ENCODE measurements at places on chromosomes 11 and 22.
A peak's percentile ranks its signal among the peaks of the same experiment; 100 is the strongest.

DNA sequence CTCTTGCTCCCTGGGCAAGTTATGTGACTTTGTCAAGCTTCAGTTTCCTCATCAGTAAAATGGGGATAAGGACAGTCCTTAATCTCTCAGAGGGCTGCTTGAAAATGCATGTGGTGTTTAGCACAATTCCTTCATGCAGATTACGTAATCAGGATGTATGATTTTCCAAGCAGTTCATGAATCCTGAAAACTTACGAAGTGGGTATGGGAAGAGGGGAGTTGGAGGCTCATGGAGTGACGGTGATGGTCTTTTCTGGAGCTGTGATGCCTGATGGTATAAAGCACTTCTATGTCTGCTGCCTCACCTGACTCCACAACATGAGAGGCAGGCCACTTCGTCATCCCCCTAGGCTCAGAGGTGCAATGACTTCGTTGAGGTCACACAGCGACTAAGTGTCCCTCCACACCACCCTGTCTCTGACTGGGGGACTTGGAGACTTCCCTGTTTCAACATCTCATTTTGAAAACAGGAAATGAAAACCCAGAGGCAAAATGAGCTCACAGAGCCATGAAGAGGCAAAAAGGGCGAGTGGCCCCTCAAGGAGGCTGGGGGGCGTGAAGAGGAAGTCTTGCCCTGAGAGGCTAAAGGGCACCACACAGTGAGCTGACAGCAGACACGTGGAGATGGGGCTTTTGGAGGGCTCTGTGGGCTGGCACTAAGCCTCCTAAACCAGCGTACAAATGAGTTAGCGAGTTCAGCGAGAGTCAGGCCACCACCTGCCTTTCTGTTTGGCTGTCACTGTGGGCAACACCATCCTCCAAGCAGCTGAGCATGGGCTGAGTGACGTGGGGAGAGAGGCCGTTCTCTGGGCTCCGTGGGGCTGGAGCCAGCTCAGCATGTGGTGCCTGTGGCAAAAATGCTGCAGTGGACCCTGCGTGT is 10.1 kb downstream of the MCM5 start:
- H3K4me1 ChIP-seq: no peaks in the 10 kb centered on the region
- no peak overlapping the region for H3K27ac ChIP-seq
- H3K27me3 ChIP-seq: no peaks in the 10 kb centered on the region
- H3K4me3 ChIP-seq: no peak overlapping the region
- H3K36me3 ChIP-seq: peaks cover 31% of the 10 kb centered on the region
- DNase-seq: no peak

- no peak overlapping the region for H3K4me3 ChIP-seq
- no peaks in the 10 kb centered on the region for H3K27me3 ChIP-seq
- no peaks in the 10 kb centered on the region for H3K4me1 ChIP-seq
- no peaks in the 10 kb centered on the region for H3K36me3 ChIP-seq
Measured at GRCh38 chr11:80163441-80163840, 722.6 kb upstream of the TENM4 start.

GRCh38 chr11:267491-267994 is 10.7 kb upstream of the NLRP6 start:
- no peak for DNase-seq
- no peak overlapping the region for H3K4me3 ChIP-seq
- H3K27ac ChIP-seq: no peak overlapping the region
- H3K4me1 ChIP-seq: no peaks in the 10 kb centered on the region
- no peaks in the 10 kb centered on the region for H3K36me3 ChIP-seq

GRCh38 chr11:1737080-1737757 is 13.2 kb downstream of the IFITM10 start:
- no peaks in the 10 kb centered on the region for H3K36me3 ChIP-seq
- H3K27me3 ChIP-seq: no peaks in the 10 kb centered on the region
- no peak overlapping the region for H3K27ac ChIP-seq
- H3K4me1 ChIP-seq: no peaks in the 10 kb centered on the region
- no peak for DNase-seq

GRCh38 chr22:49116486-49117120 is 711.1 kb downstream of the BRD1 start:
- H3K4me3 ChIP-seq: no peak overlapping the region
- H3K27ac ChIP-seq: no peak overlapping the region
- H3K36me3 ChIP-seq: no peaks in the 10 kb centered on the region
- no peaks in the 10 kb centered on the region for H3K27me3 ChIP-seq
- no peaks in the 10 kb centered on the region for H3K4me1 ChIP-seq

DNA sequence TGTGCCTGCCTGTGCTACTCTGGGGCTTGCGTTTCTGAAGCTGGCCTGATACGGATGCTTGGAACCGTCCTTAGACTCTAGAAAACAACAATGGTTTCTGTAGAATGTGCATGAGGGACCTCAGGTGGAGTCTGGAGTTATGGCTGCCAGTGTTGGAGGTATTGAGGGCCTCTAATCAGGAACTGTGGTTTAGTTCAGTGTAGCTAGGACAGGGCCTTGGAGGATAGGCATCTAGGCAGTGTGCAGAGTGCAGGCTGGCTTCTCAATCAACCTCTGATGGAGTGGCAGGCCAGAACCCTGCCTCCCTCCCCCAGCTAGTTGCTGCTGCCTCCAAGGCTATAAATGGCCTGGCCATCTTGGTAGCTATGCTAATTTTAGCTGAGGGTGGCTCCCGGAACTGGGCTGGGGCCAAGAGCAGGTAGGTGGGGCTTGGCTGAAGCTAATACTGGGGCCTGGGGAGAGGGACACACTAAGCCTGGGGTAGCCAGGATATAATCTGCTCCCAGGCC is 4.0 kb downstream of the STIM1 start:
- H3K4me1 ChIP-seq: peaks cover 59% of the 10 kb centered on the region
- H3K4me3 ChIP-seq: no peak overlapping the region
- no peaks in the 10 kb centered on the region for H3K27me3 ChIP-seq

DNA sequence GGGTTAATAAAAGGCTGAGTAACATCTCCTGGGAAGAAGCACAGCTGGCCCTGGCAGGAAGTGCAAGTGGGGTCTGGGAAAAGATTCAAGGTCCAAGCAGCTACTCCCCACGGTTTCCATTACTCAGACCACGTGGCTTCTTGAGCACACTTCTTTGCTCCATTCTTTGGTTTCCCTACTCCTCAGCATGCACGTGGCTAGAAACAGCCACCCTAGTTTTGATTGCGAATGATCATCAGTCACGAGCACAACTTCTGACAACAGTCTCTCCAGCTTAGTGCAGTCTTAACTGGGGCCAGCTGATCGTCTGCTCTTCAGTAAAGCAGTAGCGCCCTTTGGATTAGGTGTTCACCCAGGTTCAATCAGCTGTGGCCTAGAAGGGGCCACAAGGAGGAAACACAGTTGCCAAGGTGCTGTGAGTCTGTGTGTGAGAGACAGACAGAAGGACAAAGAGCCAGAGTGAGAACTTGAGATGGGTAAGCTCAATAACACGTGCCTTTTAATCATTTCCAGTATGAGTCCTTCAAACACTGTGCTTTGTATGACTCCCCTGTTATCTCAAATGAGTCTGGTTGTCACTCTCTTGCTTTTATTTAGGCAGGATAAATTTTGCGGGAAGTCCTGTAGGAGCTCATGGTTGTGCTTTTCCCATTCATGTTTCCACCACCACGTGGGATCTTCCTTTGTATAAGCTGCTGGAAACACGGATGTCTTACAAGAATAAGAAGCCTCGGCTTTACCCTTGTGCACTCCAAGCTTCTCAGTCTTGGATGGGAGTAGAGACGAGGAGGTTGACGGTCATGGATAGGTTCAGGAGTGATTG is 901 bp upstream of the PARVA start:
- no peak overlapping the region for H3K4me3 ChIP-seq
- peaks cover 8% of the 10 kb centered on the region for H3K4me1 ChIP-seq
- H3K27me3 ChIP-seq: no peaks in the 10 kb centered on the region
- peak overlapping the region; percentile 96 for H3K27ac ChIP-seq
- no peaks in the 10 kb centered on the region for H3K36me3 ChIP-seq

DNA sequence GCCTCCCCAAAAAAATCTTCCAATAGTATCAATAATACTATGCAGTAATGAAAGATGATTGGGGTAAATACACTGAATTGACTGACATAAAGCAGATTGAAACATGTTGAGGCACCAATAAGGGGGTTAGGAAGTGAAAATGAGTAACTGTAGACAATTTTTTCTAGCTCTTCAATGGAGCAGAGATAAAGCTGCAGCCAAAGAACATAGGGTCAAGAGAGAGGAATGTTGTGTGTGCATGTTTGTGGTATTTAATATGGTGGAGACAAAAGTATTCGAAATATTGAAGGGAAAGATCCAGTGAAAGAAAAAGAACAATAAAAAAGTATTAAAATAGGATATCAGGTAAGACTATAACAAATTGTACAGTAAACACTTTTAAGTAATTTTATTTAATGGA is 450.0 kb upstream of the CCDC179 start:
- DNase-seq: no peak
- H3K36me3 ChIP-seq: no peaks in the 10 kb centered on the region
- no peak overlapping the region for H3K4me3 ChIP-seq
- no peaks in the 10 kb centered on the region for H3K27me3 ChIP-seq

- H3K27ac ChIP-seq: peak overlapping the region; percentile 89
- H3K4me3 ChIP-seq: no peak overlapping the region
- H3K27me3 ChIP-seq: no peaks in the 10 kb centered on the region
- H3K36me3 ChIP-seq: no peaks in the 10 kb centered on the region
Measured at GRCh38 chr22:23098718-23099530, 28.6 kb downstream of the GNAZ start.

GRCh38 chr11:27085605-27086004 is 45.0 kb downstream of the BBOX1 start:
- H3K4me3 ChIP-seq: no peak overlapping the region
- DNase-seq: no peak
- H3K27ac ChIP-seq: peak overlapping the region; percentile 21
- H3K36me3 ChIP-seq: no peaks in the 10 kb centered on the region
- peaks cover 32% of the 10 kb centered on the region for H3K4me1 ChIP-seq

- no peak overlapping the region for H3K4me3 ChIP-seq
- no peaks in the 10 kb centered on the region for H3K27me3 ChIP-seq
- no peaks in the 10 kb centered on the region for H3K36me3 ChIP-seq
- H3K4me1 ChIP-seq: no peaks in the 10 kb centered on the region
Measured at GRCh38 chr22:28175730-28176492, 256.9 kb upstream of the PITPNB start.

DNA sequence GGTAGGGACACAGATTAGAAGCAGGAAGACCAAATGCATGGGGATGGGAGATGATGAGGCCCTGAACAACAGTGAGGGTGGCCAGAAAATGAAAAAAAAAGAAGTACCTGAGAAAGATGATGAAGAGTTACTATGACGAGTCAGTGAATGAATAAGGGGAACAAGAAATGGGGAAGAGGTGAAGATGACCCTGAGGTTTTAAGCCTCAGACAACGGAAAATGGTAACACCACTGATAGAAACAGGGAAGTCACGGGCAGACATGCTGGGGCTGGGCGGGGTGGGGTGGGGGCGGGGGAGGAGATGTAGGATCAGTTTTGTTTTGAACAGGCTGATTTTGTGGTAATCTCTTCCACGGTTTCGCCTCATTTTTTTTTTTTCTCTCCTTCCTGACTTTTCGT is 205.1 kb upstream of the CADM1 start:
- no peaks in the 10 kb centered on the region for H3K27me3 ChIP-seq
- H3K4me3 ChIP-seq: no peak overlapping the region
- H3K27ac ChIP-seq: no peak overlapping the region
- peaks cover 19% of the 10 kb centered on the region for H3K4me1 ChIP-seq
- H3K36me3 ChIP-seq: no peaks in the 10 kb centered on the region

Data from thyroid gland (tissue), 4 donors.